ENCODE measurements at places on chromosomes 1 and 21.

DNA sequence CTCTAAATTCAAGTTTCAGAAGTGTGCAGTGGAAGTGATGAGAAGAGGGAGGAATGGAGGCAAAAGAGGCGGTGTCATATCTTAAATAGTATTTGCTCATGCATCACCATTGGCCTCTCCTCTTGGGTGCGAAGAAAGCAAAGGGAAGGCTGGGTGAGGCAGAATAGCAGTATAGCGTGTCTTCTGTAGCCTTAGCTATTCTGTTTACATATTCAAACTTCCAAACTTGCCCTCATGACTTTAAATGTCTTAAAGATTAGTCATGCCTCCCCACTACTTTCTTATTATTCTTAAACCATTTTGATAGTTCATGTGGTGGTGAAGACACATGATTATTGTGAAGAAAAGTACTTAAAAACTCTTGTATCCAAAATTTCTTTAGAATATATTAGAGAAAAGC lies 104.6 kb upstream of the TENT5C start:
- no peak for DNase-seq

- DNase-seq: no peak
Observed at GRCh38 chr1:55164906-55165305, 50.3 kb downstream of the USP24 start.

- no peak for DNase-seq
Observed at GRCh38 chr1:231337043-231337471, 595 bp downstream of the EXOC8 start.

DNA sequence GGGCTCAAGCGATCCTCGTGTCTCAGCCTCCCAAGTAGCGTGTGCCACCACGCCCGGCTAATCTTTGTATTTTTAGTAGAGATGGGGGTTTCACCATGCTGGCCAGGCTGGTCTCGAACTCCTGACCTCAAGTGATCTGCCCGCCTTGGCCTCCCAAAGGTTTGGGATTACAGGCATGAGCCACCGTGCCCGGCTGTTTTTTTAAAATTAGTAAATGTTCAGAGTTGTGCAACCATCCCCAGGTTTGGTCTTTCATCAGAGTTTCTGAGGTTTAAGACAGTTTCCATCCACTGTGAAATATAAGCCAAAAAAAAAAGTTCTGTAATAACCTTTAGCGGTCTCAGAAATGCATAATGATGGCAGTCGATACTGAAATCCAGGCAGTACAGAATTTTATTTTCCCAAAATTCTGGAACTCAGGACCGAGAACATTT lies 550 bp upstream of the SYT11 start:
- no peak for DNase-seq

- no peak for DNase-seq
Observed at GRCh38 chr21:14762734-14763694, 216.9 kb upstream of the SAMSN1 start.

- no peak for DNase-seq
Observed at GRCh38 chr1:248858096-248858890, 592 bp downstream of the ZNF692 start.

DNA sequence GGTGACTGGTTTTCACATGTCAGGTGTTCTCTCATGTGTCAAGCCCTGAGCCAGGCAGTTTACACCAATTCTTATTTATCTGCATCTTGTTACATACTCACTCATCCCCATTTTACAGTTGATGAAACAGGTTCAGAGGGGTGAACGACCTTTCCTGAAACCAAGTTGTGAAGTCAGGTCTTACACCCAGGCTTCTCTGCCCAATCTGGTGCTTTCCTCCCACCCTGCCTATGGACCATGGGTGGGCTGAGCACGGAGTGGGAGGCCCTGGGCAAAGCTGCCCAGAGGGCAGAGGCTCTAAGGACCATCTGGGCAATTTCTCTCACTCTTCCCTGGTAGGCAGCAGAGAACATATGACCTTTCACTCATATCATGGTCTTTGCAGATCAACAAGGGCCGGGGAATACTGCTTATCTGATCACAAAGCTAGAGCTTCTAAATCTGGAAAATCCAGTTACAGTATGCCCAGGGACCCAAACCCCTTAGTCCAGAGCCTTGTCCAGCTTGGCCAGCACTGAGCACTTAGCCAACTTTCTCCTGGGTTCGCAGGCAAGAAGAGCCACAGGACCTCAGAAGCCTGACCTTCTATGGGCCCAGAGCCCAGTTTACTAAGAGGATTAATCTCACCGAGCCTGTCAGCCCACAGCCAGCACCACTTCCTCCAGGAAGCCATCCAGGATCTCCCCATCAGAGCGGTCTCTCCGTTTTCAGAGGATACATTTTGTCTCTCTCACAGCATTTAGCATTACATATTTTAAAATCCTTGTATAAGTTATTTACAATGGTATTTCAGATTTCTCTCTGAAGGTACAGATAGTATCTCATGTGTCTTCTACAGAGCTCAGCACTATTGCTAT lies 16.0 kb upstream of the TTC39A start:
- no peak for DNase-seq

DNA sequence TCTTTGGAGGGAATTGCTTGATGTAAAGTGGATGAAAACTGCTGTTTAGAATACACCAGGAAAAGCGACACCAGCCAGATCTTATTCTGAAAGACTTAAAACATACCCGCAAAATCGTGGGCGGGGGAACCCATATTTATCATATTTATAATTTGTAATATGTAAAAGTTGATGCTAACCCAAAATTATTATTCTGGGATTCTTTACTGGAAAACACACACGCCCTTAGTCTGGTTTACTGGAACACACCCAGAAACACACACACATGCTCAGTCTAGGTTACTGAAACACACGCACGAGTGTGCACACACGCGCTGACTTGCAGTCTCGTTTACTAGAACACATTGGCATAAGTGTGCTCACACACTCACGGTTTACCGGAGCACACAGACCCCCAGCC lies 32.5 kb downstream of the ATP5PO start:
- no peak for DNase-seq

- no peak for DNase-seq
Observed at GRCh38 chr1:208885650-208886049, 641.5 kb upstream of the PLXNA2 start.

GRCh38 chr1:35173491-35173890 lies 19.5 kb downstream of the SFPQ start:
- no peak for DNase-seq

DNA sequence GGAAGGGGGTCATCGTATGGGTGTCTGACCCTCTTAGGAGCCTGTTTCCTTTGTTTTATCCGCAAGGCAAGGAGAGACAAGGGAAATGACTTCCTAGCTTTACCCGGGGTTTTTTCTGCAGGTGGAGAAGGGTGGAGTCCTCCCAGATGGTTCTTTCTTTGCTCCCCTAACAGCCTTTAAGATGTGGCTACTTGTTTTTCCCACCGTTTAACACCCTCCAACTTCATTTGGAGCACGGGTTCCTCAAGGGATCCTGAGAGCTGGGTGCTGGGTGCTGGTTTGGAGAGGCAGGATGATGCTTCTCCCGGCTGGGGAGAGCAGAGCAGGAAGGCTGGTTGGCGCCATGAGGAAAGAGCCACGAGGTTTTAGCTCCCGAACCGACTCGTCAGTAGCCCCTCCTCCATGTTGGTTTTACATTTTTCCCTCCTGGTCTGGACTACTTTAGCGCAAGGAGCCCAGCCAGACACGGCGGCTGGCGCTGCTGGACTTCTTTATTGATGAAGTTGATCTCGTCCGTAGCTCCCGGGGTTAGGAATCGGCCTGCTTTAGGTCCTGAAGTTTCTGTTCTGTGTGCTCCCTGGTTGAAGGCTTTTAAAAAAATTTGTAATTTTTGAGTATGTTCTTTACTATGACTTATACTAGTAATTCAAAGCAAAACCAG lies 1.4 kb downstream of the UCK2 start:
- DNase-seq: no peak

- DNase-seq: no peak
Observed at GRCh38 chr1:25063591-25064416, 133.7 kb upstream of the RUNX3 start.

DNA sequence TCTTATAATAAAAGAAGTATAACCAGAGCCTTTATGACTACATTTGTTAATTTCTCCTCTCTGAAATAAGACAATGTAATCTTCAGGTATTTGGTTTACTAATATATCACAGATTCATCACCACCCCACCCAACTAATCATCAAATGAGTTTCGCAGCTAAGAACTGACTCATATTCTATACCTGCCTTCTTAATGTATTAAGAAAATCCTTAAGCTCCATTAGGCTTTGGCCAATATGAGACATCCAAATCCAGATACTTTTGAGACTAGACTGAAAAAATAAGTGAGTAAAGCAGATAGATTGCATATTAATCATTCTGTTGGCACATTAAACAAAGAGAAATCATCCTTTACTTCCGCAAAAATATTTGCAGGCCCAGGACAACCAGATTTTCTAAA lies 18.7 kb upstream of the FMO2 start:
- no peak for DNase-seq

GRCh38 chr21:31354604-31355443 lies 10.8 kb upstream of the TIAM1 start:
- DNase-seq: no peak

DNA sequence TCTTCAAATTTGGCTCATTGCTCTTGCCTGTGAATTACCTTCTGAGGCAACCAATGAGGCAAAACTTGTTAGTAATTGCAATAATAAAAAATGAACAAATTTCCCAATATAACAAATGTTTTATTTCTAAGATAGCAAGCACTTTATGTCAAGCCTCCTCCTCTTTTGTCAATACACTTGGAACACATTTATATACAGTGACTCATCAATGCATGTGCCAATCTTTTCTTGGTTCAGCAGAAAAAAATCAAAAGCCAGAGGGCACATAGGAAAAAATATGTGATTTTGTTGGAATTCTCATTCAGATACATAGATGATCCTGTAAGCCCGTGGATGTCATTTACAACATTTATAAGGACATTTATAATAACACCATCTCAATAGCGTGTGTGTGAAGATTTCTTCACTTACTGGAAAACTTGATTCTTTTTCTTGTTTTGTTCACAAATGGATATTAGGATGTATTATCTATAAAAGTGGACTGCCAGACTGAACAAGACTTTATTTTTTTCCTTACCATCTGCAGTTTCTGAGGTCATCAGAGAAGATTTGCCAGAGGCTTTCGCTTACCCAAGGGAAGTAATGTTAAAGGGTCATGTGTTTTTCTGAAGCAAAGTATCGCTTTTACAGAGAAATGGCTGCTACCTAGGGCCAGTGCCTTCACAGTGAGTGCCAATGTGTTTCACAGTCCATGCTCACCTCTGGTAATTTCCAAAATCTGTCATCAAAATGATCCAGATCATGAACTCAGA lies 645.7 kb upstream of the PTBP2 start:
- DNase-seq: no peak

DNA sequence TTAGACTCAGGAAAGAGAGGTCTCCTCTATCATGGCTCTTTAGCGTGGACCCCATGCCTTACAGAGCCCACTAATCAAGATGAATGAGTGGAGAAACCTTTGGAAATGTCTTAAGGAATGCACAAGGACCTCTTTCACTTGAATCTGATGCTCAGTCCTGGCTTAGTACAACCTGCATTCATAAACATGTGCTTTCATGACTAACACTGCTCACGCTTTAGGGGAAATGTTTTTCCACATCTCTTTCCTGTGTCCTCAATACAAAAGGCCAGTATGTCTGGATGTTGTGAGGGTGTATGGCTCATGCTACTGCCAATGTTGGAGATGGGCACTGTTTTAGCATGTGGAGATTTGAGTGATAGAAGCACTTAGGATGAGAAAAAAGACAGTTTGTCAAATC lies 14.2 kb upstream of the GNG12 start:
- no peak for DNase-seq

DNA sequence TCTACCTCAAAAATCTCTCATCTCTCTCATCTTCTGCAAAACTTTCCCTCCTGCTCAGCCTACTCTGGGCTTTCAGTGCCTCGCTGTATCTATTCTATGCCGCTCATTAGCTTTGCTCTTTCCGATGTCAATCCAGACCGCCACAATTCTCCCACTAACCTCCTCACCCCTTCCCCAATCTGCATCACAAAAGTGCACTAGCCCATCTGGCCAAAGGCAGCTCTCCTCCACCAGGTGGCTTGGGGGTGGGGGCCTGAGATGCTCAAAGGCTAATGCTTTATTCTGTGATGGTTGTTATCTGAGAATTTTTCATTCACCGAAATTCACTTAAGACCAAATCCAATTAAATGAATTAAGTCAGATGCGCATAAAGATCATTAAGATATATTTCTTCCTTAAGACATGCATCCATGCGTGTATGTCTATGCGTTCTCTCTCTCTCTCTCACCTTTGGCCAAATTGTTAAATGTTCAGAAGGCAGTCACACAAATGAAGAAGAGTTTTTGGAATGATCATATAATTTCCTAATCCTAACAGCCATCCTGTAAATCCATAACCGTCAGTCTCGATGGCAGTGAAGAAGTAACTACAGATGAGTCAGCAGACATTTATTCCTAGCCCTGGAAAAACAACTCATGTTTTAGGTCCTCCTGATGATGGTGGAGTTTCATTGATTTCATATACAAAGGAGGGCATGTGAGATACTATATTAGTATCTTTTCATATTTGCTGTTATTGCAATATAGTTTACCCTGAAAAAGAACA lies 111.3 kb downstream of the C1orf21 start:
- DNase-seq: no peak

DNA sequence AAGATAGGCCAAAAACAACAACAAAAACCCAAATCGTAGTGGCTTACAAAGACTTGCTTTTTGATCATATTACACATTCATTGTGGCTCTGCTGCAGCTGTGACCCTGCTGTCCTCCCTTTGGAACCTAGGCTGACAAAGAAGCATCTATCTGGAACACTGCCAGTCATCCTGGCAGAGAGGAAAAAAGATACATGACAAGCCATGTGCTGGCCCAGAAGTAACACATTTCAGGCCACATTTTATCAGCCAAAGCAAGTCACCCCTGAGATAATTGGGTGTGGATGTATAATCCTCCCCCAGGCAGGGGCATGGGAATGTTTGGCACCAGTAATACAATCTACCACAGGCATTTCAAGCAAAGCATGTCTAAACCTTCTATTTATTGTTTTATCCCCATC lies 37.2 kb upstream of the AGO1 start:
- DNase-seq: no peak

Measured in esophagus squamous epithelium (tissue), 5 donors.